ENCODE measurements at places on chromosomes 16 and 17. TPM values are rescaled to one million over a fixed set of nuclear protein-coding genes. Genes with fewer than 3 reads are reported as not detected.

The MYCBPAP gene
- total RNA-seq = 1.2 TPM

The PRSS36 gene
- total RNA-seq = 0.72 TPM

DNA sequence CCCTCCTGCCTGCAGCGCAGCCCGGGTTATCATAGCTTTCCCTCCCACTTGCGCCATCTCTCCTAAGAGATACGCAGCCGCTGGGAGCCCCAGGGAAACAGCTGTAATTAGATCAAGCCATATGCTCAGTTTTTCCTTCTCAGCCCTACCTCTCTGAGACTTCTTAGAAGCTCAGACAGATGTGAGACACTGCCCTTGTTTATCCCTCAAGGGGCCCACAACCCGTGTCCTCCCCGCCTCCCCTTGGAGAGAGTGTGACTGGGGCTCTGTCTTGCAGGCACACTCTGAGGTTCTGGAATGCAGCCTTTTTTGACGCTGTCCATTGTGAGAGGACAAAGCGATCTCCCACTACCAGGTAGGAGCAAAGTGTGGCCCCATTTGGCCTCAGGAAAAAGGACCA lies 31.2 kb downstream of the CIBAR2 start:
- DNase-seq = no peak

DNA sequence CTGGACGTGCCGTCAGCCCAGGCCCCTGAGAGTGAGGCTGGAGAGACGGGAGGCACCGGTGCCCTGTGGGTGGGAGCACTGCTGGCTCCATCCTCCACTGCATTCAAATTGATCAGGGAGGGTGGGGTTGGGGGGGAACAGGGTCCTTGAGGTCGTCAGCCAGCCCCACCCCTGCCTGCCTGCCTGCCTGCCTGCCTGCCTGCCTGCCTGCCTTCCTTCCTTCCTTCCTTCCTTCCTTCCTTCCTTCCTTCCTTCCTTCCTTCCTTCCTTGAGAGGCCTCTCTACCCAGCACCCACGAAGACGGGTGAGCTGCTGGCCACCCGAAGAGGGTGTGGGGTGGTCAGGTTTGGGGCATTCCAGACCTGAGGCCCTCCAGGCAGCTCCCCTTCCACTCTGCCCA lies 16.0 kb downstream of the BAHCC1 start:
- DNase-seq = peak; percentile 76

DNA sequence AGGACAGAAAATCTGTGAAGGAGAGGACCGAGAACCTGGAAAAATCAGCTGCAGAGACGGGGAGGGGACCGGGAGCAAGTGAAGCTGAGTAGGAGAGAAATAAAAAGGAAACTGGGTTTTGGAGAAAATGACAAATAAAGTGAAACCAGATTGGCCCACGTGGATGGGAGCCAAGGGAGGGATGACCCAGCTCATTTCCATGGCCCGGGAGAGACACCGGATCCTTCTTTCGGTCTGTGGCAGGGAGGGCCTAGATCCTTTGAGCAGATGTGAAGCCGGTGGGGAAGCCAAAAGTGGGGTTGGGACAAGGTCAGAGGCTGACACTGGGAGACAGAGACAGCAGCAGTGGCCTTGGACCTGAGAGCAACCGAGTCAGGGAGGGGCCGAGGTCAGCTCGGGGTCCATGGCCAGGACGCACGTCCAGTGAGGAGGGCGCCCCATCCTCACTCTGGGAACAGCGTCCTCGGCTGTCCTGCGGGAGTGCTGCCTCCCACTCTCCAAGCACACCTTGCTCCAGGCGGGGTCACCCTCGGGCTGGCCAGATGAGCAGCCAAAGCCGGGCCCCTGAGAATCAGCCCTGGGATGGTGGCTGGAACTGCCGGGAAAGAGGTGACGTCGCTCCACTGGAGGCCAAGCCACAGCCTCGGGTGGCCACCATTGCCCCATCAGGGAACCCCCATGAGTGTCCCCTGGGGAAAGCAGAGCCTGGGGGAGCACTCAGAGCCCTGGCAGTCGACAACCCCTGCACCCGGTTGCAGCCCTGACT lies 50.8 kb upstream of the CDR2 start:
- DNase-seq = no peak
